ENCODE measurements at places on chromosomes 4 and X.
A peak's percentile ranks its signal among the peaks of the same experiment; 100 is the strongest.

- DNase-seq, result no peak
These were observed 813 bp downstream of the DIAPH2 start for GRCh38 chrX:96685210-96686099.

- no peak for DNase-seq
These were observed 13.8 kb upstream of the MAN2B2 start for GRCh38 chr4:6561173-6561516.

- no peak for DNase-seq
These were observed 289.4 kb downstream of the INPP4B start for GRCh38 chr4:142556570-142557238.

DNA sequence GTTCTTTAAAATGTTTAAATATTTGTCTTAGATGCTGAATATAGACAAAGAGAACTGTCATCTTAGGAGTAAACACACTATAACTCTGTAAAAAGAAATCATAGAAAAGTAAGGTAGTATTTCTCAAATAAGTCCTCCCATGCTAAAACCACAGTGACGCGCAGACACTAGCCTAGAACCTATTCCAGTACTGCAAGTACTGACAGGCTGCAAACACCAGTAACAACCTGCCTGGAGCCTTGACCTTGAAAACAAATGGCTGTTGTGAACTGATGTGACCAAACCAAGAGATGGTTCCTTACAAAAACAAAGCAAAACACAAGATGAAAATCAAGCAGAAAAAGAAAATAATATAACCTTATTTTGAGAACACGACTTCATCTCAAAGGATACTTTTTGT, 8.5 kb downstream of the TIFA start:
- peak; percentile 56 for DNase-seq

GRCh38 chr4:33386764-33387163, 2666.6 kb downstream of the PCDH7 start:
- DNase-seq, result no peak

DNA sequence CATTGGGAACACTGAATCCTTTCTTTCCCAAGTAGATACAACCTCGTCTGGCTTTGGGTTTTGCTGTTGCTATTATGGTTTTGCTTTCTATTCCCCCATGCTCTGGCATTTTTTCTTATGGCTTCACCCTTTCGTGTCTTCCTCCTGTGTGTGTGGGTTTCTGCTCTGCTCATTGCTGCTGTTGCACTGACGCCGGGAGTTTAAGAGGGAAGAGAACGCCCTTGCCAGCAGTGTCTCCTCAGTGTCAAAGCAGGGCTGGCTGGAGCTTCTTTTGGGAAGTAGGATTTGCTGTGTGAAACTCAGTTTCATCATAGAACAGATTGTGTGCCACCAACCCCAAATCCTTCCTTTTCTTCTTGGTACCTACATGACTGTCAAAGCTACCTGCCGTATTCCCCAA, 63.7 kb downstream of the CLDN22 start:
- no peak for DNase-seq

DNA sequence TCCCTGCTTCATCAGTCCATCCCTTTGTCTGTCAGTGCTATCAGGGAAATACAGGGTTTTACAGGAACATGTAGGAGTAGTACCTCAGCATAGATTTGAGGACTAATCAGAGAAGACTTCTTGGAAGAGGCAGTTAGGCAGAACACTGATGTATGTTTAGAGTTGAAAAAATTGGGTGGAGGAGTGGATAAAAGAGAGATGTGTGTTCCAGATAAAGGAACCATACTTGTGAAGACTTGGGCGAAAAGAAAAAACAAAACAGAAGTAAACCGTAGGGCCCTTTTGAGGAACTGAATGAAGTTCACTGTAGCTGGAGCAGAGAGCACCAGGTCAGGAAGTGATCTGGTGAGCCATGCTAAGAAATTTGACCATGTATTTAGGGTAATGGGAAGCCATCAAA, 32.3 kb downstream of the AFF1 start:
- DNase-seq, result no peak

DNA sequence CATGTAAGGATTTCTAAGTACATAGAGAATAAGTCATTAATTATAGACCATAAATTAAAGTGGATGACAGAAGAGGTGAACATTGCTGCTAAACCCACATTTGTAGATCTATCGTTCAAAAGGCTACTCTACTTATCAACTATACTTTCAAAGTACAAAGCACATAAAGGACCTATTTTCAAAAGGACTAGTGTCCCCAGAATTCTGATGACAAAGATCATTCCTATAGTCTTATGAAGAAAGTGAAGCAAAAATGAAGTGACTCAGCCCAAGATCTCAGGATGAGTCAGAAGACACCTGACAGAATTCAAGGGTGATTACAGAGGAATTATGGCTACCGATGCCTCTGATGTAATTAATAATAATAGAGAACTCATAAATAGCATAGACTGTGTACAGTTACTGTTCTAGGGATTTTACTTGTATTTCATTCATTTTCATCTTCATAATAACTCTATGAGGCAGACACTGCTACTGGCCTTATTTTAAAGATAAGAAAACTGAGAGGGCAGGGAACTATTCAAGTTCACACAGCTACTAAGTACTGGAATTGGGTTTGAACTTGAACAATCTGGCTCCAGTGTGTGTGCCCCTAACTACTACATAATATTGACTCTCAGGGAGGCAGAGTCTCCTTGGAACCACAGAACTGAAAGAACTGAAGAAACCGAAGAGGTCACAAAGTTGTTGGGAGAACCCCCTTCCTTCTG, 17.1 kb downstream of the USP46 start:
- no peak for DNase-seq

DNA sequence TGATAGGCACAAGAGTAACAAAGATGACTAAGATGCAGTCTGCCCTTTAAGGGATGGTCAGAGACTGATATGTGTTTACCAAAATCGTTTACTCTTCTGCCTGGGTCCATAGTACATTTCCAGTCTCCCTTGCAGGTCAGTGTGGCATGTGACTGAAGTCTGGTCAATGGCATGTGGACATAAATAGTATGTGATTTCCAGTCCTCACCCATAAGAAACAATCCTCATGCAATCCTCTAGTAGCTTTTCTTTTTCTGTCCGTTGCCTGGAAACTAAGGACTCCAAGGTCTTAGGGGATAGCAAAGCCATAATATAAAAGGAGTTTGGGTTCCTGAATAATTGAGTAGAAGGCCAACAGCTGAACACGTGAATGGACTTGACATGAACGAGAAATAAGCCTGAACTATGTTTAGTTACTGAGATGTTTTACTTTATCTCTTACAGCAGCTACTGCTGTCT, 1.1 kb downstream of the SLC9B2 start:
- no peak for DNase-seq

- DNase-seq, result peak; percentile 21
These were observed 126.0 kb upstream of the ENPP6 start for GRCh38 chr4:184343502-184344177.

DNA sequence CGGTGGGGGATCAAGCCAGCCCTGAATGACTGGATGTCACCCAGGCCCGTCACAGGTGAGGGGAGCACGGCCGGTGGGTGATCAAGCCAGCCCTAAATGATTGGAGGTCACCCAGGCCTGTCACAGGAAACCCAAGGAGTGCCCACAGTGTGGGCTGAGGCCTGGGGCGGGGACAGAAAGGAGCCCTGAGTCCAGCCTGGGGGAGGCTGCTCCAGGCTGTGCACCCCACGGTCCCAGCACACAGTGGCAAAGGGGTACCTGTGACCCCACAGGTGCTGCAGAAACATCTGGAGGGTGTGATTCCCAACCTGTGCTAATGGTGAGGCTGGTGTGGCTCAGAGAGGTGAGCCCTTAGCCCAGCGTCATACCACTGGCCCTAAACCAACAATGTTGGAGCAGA, 6.2 kb upstream of the CPLX1 start:
- no peak for DNase-seq

DNA sequence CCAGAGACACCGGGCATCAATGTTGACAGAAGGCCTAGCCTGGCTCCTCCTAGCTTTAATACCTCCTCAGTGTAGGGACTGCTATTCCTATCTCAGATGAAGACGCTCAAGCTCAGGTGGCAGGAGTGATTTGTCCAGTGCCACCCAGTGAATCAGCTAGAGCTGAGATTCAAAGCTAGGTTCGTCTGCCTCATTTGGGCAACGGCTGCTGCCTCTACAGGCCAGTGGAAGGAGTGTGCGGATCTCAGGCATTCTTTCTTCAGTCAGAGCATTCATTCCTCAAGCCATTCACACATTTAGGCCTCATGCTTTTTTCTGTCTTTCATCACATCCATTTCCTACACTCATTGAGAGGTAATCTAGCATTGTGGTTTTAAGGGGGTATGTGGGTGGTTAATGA, 7.3 kb downstream of the TSR2 start:
- DNase-seq, result no peak

DNA sequence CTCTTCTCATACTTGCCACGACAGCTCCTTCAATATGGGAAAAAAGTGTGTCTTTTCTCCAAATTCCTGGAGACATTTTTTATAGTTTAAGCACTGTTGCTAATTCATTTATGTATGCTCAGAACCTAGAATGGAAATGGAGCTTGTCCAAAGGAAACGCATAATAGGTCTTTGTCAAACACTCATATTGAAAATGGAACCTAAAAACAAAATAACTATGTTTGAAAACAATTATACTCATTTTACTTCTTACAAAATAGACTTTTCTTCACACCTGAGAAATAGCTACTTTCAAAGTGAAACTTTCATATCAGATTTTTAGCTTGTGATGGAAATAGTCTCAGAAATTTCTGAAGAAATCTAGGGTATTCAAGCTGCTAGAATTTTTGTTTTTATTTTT, 529.7 kb upstream of the BOD1L1 start:
- DNase-seq, result no peak

GRCh38 chr4:19262467-19262866, 989.2 kb upstream of the SLIT2 start:
- DNase-seq, result no peak
